ENCODE measurements at places on chromosomes 5 and 9.

DNA sequence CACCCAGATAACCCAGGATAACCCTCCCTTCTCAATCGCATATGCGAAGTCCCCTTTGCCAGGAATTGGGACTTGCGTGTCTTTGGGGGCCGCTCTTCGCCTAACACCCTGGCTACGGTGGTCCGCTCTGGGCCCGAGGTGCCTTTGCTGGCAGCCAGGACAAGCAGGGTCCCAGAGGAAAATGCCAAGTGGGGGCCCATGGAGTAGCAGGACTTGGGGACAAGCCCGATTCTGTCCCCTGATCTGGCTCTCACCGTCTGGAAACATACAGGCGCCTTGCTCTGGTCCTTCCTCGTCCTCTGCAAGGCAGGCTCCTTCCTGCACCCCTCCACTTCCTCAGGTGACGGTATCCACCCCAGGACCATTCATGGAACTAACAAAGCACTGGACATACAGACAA is 78.1 kb upstream of the UNC5A start:
- no peak for DNase-seq

DNA sequence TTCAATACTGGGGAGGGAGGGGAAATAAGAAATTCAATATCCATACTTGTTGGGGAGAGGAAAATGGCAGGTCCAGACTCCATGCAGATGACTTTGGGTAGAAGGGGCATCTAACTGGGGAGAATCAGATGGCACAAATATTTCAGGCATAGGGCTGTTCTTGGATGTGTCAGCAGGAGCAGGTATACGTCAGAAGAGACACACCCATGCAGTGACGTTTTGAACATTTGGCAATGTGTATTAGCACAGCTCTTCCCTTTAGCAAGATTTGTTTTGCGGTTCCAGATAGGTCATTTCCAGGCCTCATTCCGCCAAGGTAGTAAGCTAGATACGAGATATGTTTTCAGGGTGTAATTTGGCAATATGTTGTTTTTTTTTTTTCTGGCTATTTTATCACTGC is 187.2 kb upstream of the CDH10 start:
- no peak for DNase-seq

DNA sequence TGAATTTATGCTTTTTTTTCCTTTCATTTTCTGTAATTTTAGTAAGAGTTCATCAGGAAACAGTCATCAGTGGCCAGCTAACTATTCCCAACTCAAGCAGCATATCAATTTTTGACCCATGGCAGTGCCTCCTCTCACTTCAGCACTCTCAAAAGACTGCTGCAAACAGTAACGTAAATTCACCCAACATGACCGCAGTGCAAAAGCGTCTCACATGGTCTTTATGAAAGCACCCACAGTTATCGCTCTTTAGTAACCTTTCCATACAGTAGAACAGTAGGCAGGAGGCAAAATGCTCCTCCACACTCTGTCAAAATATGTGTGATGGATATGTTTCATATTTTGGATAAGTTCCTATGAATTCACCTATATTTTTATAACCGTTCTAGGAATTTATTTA is 48.6 kb downstream of the PARP8 start:
- no peak for DNase-seq

- DNase-seq: no peak
These were observed 141.5 kb upstream of the FBXL17 start for GRCh38 chr5:108523360-108523759.

- no peak for DNase-seq
These were observed 233.1 kb downstream of the GADD45G start for GRCh38 chr9:89837934-89838310.

DNA sequence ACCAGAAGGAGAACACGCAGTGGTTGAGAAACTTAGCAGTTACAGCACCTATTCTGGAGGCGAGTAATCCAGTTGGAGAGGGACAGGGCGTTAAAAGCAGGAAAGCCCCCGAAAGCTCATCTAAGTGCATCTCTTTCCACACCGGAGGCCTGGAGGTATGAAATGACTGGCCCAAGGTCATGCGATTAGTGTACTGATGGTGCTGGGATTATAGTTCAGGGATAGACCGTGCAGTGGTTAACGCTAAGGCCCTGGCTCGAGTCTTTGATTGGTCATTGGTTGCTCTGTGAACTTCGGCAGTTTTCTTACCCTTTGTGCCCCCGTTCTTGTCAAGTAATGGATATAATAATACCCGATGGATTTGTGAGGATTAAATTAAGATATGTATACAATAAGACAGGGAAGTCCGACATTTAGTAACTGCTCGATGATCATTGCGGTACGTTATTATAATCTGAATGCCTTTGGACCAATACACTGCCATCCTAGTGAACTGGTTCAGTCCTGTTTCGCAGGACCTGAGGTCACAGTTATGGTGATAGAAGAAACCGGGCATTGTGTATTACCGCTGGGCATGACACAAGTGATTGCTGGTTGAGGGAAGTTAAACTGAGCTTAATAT is 960 bp downstream of the CANX start:
- DNase-seq: peak; percentile 67

DNA sequence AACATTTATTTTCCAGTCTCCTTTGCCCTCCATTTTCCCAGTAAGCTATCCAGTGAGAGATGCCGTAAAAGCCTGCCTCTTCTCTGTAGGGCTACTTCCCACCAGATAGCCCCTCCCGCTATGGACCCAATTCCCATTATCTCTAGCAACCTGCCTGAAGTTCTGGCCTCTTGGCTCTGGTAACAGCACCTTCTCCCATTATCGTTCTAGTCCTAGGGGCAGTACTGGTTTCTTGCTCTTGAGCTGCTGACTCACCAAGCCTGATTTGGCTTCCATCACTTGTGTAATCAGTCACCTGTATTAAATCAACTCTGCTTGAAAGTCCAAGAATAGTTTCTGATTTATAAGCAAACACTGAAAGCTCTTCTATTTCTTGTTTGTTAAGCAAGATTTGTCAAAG is 42.8 kb upstream of the PARP8 start:
- DNase-seq: no peak

- DNase-seq: no peak
These were observed 6.7 kb downstream of the KIF2A start for GRCh38 chr5:62312674-62313073.

DNA sequence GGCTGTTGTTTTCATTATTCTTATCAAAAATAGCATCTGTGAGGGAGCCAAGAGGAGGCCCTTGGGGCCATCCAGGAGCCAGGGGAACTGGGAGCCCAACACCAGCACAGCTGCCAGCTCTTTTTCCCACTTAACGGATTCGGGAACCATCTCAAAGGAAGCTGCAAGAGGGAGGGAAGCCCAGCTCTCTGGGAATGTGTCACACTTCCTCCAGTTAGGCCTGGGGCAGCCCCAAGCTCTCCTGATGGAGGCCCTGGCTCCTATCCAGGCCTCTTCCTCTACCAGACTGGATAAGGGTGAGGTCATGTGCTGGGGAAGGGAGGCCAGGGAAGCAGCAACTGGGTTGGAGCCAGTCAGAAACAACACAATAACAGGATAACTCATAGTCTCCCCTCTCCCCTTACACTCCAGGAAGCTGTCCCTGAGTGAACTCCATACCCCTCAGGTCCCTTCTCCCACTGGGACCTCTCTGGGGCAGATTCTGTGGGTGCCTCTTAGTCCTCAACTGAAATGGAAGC is 12.7 kb downstream of the CSF2 start:
- DNase-seq: no peak

- DNase-seq: no peak
These were observed 14.3 kb upstream of the AJM1 start for GRCh38 chr9:136827794-136828473.

GRCh38 chr5:125209650-125210049 is 463.2 kb upstream of the ZNF608 start:
- DNase-seq: no peak

- DNase-seq: no peak
These were observed 89.1 kb downstream of the PSD2 start for GRCh38 chr5:139884734-139885133.

DNA sequence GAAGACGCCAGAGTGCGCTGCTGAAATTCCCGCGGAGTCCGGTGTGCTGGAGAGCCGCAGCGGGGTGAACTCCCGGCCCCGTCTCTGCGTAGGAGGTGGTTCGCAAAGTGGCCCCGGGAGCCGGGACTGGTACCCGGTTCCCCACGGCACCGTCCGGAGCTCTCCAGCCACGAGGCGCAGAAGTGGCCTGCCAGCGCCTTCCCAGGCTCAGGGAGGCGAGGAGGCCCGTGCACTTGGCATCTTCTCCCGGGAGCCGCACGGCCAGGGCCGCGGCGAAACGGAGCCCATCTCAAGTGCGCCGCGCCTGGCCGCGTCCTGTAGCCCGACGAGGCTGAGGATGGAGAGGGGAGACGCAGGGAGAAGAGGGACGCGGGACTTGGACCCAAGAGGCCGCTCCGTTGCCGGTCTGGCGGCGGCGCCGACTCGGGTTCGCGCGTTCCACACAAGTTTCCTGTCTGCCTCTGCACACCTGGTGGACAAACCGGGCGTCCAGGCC is 1.1 kb upstream of the IRX1 start:
- no peak for DNase-seq

- no peak for DNase-seq
These were observed 17.5 kb downstream of the ADAM19 start for GRCh38 chr5:157558041-157558595.

DNA sequence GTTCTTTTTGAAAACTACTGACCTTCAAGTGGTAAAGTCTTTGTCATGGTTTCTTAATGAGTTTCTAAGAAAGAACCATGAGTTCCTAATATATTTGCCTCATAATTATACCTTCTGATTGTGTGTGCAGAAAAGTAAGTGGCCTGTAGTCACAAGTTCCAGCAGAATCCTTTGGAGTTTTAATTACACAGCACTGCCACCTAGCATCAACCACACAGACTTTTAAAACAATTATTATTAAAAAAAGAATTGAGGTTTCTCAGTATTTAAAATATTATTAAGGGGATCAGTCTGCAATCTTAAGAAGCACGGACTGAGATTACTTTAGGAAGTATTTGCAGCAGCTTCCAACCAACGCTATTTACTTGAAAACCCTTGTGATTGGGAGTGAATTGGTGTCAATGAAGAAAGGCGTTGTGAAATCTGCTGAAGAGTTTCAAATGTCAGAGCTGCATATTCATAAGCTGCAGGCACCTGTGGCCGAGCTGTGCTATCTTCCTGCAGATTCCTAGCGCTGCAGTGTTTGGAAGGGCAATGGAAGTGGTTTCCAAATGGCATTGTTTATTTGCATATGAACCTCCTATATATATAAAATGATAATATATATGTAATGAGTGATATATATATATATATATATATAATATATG is 1074.2 kb upstream of the WWC1 start:
- DNase-seq: no peak

DNA sequence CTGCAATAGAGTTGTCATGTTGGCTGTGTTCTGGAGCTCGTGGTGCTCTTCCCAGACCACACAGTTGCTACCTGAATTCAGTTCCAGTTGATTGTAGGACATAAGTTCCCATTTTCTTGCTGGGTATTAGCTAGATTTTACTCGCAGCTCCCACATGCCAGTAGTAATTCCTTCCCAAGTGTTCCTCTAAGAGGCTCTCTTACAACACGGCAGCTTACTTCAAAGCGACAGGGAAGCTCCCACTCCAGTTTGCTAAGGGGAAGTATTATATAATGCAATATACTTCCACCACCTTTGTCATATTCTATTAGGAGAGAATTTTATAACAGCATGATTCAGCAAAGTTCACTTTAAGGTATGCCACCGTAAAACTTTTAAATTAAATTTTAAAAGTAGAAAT is 623.0 kb downstream of the SLCO4C1 start:
- no peak for DNase-seq

- DNase-seq: no peak
These were observed 38.3 kb upstream of the KCNV2 start for GRCh38 chr9:2679011-2679410.

- no peak for DNase-seq
These were observed 766.8 kb downstream of the TLE1 start for GRCh38 chr9:80922544-80922943.

GRCh38 chr5:178437386-178438075 is 152.7 kb downstream of the COL23A1 start:
- DNase-seq: no peak

DNA sequence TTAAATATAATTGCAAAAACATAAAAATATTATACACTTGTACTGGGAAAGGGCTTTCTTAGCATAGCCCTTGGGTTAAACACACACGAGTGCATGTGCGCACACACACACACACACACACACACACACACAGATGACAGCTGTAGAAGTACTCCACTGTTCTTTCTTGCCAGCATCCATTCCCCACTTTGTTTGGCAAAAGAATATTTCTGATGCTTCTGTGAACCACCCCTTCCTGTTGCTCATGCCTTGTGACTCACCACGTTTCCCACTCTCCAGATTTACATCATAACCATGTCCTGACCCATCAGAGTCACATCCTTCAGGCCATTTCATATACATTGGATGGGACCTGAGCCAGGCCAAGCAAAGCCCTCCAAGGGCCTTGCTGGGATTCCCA is 280.1 kb downstream of the DNAH5 start:
- DNase-seq: no peak

DNA sequence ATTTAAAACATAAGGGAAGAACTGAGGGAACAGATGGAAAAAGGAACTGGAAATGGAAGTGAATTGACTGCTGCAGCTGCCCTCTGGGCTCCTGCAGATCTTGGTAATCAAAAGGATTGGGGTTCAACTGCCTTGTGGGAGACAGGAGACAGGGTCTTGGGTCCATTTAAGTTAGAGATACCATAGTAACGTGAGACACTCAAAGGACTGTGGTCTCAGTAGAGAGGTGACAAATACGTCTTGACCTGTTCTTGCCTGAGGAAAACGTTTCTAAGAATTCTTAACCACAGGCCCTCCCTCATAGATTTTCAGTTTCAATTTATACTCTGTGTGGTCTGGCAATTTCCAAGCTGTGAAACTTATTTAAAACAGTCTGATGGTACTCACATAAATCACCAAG is 100.8 kb upstream of the DHFR start:
- DNase-seq: no peak

DNA sequence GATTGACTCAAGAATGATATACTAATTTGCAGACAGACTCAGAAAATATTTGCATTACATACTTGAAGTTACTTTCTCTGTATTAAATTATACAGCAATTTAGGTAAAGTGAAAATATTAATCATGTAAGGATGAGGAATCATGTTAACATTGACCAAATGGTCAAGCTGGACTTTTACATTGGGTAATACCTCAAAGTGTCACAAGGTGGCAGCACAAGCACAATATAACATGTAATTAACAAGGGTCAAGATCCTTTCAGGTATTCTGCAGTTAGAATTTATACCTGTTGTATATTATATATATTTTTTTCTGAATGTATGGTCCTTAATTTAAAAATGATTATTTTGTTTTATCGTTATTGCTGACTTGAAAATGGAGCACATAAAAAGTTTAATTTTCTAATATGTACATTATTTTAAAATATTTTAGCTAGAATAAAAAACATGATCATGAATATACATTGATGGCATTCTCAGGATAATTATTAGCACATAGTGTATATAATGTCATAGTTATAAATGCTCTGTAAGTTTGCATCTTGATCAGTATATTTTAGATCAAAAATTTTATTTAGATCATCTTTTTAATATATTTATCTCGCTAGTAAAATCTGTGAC is 8.6 kb downstream of the HAPLN1 start:
- no peak for DNase-seq

DNA sequence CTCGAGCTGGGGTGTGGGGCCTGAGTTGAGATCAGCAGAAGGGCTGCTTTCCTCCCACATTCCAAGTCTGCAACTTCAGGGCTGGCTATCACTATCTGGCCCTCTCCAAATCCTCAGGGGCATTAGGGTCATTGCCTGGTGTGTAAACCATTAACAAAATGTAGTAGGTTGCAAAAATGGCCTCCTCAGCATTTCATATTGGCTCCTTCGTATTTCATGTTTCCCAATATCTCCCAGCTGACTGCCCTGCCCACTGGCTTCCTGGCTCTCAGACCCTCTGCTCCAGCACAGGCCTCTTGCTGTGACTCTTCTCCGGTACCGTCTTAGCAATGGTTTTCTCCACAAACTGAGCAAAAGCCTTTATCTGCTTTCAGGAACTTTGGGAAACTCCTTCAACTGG is 113.8 kb downstream of the GADD45G start:
- DNase-seq: no peak

Measured in stimulated activated CD4-positive, alpha-beta T cell treated with anti-CD3 and anti-CD28 coated beads, Interleukin-1b, Interleukin-23, amount 100 ng/mL, for 48 hours (primary cell).